HuH-7 (cell line): ENCODE measurements at places on chromosomes 7 and 10.

GRCh38 chr7:22351878-22352277 lies 5.1 kb downstream of the RAPGEF5 start:
- no peak for DNase-seq

DNA sequence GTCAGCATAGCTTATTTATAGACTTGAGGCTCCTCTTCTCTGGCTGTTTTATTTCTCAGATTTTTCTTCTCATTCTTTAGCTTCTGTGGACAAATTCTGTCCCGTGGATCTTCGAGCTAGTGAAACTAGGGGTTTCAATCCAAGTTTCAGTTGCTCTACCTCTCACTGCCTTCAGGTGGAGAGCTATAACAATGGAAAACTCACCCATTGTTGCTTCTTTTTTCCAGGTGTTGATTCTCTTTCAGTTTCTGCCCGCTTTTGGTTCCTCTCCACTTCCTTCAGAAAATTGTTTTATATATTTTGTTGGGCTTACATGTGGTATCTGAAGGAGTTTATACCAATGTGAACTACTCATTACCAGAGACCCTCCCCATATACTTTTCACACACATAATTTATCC lies 266.1 kb downstream of the TCF7L2 start:
- no peak for DNase-seq

GRCh38 chr7:111242141-111242755 lies 151.3 kb downstream of the LRRN3 start:
- DNase-seq = no peak

GRCh38 chr7:376306-377079 lies 86.5 kb downstream of the FOXL3 start:
- no peak for DNase-seq

DNA sequence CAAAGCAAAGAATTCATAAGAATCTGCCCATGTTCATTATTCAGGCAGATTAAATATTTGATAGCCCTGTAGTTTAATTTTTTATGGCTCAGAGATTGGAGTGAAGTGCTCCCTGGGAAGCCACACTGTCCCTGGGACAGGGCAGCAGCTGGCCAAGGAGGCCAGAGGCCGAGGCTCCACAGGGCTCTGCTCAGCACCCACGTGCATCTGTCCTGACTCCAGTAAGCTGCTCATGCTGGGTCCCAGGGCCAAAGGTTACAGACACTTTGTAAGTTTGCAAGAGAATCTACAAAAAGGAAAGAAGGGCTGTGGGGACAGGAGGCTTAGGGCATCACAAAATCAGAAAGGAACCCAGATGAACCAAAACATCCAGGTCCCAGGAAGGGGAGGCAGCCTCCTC lies 155.5 kb downstream of the KCNMA1 start:
- DNase-seq = no peak

GRCh38 chr7:150974468-150975391 lies 3.4 kb downstream of the KCNH2 start:
- peak; percentile 61 for DNase-seq

DNA sequence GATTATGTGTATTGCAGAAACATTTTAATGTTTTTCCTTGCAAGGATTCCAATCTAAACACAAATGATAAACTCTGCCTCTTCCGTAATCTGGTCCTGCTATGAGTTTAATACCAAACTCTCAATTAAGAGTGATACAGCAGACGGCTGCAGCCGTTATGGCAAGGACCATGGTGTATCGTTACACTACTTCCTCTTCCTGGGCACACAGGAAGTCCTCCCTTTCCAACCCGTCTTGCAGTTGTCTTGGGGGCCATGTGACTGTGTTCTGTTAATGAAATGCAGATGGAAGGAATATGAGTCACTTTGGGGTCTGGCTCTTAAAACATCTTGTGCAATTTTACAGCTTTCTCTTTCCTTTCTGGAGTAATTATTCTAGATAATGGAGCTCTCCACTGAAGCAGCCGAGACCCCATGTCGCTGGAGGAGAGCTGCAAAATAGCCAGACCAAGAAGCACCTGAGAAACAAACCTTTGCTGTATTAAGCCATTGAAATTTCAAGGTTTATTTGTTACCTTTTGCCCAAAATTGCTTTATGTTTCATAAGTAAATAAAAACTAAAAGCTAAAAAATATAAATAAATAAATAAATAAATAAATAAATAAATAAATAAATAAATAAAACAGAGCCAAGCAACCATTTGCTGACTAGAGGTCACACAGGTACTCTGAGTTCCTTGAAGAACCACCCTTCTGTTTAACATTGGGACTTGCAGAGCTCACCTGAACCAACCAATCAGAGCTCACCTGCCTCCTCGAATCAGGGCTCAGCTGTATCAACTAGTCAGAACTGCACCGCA lies 74.7 kb downstream of the FRMPD2 start:
- no peak for DNase-seq

DNA sequence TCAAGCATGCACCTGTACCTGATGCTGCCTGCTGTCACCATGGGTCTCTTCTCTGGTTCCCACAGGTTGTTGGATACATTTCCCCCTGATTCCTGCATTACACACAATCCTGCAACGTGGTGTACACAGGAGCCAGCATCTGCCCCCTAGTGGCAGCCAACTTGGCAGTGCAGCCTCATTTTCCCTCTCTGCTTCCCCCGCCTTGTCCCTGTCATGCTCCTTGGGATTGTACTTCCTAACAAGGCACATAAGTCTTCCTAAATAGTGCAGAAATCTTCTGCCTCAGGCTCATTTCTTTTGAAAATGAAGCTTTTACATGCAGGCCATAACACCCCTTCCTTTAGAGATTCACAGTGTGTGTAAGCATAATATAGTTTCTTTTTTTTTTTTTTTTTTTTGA lies 387.5 kb downstream of the CCSER2 start:
- peak; percentile 54 for DNase-seq
